ENCODE measurements at places on chromosomes 1 and 21. TPM values are rescaled to one million over a fixed set of nuclear protein-coding genes. Genes with fewer than 3 reads are reported as not detected.

DNA sequence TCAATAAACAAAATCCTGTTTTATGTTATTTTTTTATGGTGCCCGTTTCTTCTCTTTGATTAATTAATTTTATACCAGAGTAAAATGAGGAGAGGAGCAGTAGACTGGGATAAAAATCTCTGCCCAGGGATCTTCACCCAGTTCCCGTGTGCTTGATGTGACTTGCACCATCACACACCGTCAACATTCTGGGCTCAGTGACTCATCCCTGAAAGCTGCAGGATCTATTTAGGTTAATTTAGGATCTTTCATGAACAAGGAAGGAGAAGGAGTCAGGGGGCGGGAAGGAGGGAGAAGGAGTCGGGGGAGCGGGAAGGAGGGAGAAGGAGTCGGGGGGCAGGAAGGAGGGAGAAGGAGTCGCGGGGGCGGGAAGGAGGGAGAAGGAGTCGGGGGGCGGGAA is 182.4 kb downstream of the SMYD3 start:
- DNase-seq: no peak

DNA sequence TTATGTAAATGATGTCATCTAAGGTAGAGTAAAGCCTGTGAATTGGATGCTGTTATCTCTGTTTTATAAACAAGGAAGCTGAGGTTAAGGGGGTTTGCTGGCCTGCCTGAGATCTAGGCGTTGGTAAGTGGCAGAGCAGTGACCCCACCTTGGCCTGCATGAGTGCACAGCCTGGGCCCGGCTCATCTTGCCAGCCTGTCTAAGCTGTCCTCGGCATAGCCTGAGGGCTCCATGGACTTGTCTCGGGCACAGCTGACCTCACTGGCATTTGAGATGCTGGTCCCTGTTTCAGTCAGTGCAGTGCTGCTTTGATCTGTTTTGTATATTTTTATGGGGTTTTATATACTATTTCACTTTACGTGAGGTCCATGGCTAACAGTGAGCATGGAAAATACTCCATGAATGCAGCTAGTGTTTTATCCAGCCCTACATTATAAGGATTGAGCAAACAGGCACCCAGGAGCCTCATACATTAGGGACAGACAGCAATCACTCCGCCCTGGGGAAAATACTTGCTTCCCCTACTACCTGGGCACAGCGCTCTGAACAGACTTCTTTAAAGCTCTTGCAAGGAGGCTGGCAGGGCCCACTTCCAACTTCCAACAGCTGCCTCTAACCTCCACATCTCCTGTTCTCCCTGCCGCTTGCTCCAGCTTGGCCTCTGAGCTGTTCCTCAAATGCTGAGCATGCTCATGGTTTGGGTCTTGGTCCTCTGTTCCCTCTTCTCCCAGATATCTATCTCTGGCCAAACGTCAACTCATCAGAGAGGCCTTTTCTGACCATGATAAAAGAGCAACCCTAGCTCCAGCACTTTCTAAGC is 150.6 kb upstream of the HMGB4 start:
- DNase-seq: no peak

DNA sequence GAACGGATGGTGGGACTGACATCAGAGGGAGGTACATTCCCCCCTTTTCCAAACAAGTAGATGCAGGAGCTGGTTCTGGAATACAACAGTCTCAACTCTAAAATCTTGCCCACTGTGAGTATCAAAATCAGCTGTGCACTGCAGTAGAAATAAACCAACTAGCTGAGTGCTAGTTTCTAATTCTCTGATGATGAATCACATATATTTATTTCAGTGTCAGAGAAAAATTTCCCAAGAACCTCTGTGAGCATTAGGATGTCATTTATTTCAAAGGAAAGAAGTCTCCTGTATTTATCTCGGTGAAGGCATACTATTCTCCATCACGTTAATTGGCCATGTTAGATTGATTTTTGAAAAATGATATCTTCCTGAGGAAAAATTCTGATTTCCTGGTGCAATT is 67.1 kb downstream of the LHX9 start:
- DNase-seq: no peak

DNA sequence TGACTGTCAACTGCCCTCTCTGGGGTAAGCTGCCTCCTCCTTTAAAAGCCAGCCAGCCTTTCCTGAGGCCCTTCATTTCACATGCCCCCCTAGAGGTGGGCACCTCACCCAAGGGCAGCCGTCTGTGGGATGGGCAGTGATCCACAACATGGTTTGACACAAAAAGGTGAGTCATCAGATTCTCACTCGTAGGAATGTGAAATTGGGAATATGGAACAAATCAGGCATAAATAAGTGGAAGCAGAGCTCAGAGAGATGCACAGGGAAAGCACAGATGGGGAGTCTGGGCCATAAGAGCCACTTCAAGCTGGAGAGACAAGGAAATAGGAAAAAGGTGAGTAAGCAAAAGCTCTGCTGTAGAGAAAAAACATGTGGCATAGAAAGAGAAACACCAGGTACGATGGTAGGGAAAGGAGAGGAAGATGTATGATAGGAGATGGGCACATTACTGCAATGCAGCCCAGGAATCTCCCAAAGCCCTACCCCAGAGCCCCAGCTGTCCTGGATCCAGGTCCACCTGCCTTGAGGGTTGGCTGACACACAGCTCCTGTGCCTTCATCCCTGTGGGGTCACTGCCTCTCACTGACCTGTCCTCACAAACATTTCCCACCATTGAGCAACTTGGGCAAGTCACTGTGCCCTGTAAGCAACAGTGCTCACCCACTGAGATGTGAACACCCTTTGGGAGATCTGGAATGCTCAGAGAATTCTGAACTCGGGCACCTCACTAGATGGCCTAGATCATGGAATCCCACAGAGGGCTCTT is 86.6 kb downstream of the ASTN1 start:
- no peak for DNase-seq

GRCh38 chr21:41668051-41668541 is 98.8 kb downstream of the RIPK4 start:
- DNase-seq: no peak

DNA sequence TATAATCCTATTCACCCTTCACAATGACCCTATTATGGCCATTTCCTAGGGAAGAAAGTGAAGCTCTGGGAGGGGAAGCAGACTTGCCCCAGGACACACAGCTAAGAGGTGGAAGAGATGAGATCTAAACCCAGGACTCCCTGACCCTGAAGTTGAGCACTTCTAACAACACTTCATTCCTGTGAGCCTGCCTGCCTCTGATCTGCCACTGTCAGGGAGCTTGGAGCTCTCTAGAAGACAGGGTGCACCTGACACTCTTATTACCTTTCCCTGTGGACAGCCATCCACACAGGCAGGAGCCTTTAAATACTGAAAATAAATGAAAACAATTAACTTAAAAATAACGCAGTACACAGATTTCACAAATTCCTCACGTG is 599 bp downstream of the MKNK1 start:
- DNase-seq: no peak

GRCh38 chr1:205832326-205832751 is 17.6 kb downstream of the PM20D1 start:
- no peak for DNase-seq

Gene PWP2
- total RNA-seq: 11.0 TPM

Gene LENEP
- 0.82 TPM for total RNA-seq

Gene CPLANE2
- total RNA-seq: 3.6 TPM

Gene CRABP2
- total RNA-seq: 9.5 TPM

Gene ZBTB18
- 21.7 TPM for total RNA-seq

Gene MFAP2
- 154 TPM for total RNA-seq

Gene CHRM3
- 41.7 TPM for total RNA-seq
